Cortex of kidney (tissue), 1 donor: ENCODE measurements at places on chromosomes 13 and 19.

- no peak for DNase-seq
Observed at GRCh38 chr19:35755550-35756376, 1.1 kb downstream of the HSPB6 start.

GRCh38 chr19:18487576-18488402 lies 34.1 kb downstream of the ELL start:
- no peak for DNase-seq

DNA sequence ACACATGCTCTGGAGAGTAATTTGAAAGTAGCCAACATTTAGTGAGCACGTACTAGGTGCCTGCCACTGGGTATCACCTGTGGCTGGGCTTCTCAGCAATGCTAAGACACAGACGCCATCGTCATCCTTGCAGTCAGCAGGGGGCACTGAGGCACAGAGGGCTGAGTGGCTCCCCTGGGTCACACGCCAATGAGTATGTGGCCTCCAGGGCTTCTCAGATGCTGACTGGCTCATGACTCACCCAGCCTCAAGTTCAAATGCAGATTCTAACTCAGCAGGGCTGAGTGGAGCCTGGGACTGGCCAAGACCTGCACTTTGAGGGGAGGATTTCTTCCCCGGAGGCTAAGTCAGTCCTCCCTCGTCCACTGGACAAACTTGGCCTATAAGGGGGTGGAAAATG lies 115.1 kb upstream of the CACNA1A start:
- DNase-seq = no peak

DNA sequence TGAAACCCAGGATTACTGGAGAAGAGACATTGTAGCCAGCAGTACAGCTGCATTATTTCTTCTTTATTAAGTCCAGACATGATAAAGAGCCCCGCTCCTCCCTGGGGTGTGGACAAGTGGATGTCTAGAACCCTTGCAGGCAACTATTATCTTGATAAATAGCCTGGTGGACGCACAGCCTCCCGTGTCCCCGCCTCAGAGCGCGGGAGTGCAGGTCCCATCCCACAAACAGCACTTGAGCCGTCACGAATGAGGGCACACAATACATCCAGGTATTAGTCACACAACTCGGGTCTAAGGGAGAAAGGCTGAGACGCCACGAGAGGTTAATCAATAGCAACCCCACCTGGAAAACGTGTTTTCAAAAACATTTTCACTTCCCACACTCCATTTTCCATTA lies 213.2 kb upstream of the SOX1 start:
- DNase-seq = no peak

- no peak for DNase-seq
Observed at GRCh38 chr19:41030651-41031050, 39.6 kb downstream of the CYP2B6 start.

GRCh38 chr19:15583346-15583745 lies 31.7 kb upstream of the CYP4F8 start:
- no peak for DNase-seq

GRCh38 chr13:113033054-113033850 lies 64.2 kb downstream of the MCF2L start:
- no peak for DNase-seq

DNA sequence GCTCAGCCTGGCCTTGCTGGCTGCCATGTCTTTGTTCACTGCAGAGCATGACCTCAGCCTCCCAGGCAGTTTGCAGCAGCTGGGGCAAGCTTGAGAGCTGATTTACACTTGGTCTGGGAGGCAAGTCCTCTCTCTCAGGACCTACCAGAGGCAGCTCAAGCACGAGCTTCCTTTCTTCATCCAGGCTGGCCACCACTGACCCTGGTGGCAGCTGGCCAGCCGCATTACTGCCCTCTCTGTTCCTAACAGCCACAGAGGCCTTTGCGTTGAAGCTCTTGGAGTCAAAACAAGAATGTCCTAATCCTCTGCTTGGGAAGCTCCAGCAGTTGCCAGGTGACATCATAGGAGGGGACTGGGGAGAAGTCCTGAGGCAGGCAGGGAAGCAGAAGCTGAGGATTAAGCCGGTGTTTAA lies 85.7 kb downstream of the NUFIP1 start:
- DNase-seq = no peak

DNA sequence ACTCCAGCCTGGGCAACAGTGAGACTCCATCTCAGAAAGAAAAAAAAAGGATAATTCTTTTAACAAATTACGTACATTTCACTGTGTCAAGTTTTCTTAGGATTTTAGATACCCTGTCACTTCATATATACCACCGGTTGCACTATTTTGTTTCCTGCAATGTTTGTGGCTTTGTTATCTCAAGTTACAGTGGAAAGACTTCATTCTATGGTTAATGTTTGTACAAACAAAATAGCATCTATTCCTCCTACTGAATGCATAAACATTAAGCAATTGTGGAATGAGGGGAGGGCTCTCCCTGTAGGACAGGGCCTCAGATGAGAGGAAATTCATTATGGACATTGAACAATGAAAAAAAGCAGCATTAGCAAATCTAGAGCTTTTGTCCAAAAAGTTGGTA lies 120.1 kb downstream of the DNAJC3 start:
- DNase-seq = no peak

- no peak for DNase-seq
Observed at GRCh38 chr13:27004326-27004725, 167.3 kb downstream of the USP12 start.

DNA sequence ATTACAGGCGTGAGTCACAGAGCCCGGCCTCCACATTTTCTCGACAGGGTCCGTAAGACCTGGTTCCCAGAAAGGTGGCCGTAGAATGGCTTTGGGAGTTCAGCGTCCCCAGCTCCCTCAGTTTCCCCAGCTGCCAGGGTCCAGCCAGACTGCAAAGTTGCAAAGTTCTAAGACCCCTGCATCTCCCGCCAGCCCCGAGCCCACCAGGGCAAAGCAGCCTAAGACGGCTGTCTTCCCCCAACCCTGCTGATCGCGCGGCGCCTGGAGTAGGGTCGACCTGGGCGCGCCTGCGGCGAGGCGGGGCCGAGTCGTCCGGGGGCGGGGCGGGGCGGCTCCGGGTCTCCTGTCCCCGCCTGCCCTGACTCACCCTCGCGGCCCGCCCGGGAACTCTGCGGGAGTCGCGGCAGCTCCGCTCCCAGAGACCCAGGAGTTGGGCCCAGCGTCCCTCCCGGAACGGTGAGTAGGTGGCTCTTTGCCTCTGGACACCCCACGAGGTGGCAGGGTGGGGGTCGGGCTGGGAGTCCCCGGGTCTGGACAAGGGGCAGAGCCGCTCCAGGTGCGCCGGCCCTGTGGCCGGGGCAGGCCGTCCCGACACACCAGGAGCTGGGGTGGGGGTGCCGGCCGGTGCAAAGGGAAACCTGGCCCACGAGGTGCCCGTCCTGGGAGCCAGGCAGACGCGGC lies at the start of gene LRRC8E:
Gene LRRC8E, plus strand, starts transcription at position 366 of the 681 bp plus-strand sequence. CDS start 7,094 bp downstream, outside the sequence.
- DNase-seq = no peak

DNA sequence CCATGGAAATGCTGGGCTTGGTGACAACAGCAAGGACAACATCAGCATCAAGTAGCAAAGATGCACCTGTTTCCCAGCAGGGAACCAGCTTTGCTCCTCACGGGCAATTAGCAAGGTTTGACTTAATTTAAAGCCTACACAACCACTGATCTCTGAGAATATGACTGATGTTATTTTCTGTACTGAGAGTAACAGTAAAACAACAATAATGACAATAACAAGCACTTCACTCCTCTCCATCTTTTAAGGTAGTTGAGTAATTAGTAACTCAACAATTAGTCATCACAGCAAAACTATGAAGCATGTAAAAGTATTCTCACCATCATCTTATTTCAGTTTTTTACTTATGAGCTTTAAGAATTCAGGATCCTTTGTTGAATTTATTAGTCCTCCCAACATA lies 37.3 kb downstream of the ENOX1 start:
- no peak for DNase-seq

- DNase-seq = no peak
Observed at GRCh38 chr13:31208559-31209122, 8.9 kb downstream of the B3GLCT start.

DNA sequence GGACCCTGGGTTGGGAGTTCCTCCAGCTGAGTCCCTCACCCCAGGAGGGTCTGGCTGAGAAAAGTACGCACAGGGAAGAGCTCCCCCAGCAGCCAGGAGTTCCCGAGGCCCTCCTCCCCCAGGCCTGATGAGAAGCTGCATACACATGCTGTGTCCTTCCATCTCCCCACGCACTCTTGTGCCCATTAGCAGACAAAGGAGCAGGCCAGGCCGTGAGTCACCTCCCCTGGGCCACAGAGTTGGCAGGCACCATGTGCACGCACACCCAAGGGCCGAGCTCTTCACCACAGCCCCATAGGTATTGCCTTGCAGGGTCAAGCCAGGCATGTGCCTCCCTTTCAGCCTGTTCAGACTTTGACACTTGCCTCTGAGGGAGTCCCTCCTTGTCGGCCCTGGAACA lies 17.5 kb downstream of the MAU2 start:
- no peak for DNase-seq

GRCh38 chr19:46744005-46744691 lies 1.7 kb upstream of the FKRP start:
- no peak for DNase-seq

GRCh38 chr19:55193481-55193880 lies 13.4 kb upstream of the SYT5 start:
- DNase-seq = no peak

GRCh38 chr13:27130979-27131623 lies 40.5 kb downstream of the USP12 start:
- DNase-seq = no peak

DNA sequence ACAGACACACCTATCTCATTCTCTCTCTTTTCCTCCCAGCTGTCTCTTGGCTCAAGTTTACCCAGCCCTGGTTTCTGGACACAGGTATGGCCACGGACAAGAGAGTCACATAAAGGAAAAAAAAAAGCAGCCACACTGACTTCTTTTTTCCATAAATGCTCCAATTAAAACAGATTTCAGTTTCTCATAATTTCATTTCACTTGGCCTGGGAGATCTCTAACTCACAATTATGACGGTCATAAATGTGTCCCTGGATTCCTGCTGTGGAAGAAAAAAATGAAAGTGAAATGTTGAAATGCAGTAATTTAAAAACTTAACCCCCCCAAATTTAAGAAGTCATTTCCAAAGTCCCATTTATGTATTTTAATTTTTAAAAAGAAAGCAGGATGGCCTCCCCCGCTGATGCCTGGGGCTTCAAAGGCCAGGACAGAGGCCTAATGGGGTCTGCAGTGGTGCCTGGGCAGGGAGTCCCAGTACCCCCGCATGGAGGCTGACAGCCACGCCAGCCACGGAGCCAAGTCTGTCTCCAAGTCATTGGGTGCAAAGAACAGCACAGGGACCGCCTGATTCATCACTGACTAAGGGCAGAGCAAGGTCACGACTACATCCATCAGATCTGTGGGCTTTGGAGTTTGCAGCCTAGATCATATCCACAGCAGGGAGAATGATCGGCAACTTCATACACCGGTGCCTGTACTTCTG lies 79.7 kb downstream of the TSHZ3 start:
- no peak for DNase-seq

- DNase-seq = no peak
Observed at GRCh38 chr13:107374038-107374437, 806.1 kb upstream of the ARGLU1 start.

- DNase-seq = no peak
Observed at GRCh38 chr13:98549006-98549727, 27.7 kb downstream of the STK24 start.

DNA sequence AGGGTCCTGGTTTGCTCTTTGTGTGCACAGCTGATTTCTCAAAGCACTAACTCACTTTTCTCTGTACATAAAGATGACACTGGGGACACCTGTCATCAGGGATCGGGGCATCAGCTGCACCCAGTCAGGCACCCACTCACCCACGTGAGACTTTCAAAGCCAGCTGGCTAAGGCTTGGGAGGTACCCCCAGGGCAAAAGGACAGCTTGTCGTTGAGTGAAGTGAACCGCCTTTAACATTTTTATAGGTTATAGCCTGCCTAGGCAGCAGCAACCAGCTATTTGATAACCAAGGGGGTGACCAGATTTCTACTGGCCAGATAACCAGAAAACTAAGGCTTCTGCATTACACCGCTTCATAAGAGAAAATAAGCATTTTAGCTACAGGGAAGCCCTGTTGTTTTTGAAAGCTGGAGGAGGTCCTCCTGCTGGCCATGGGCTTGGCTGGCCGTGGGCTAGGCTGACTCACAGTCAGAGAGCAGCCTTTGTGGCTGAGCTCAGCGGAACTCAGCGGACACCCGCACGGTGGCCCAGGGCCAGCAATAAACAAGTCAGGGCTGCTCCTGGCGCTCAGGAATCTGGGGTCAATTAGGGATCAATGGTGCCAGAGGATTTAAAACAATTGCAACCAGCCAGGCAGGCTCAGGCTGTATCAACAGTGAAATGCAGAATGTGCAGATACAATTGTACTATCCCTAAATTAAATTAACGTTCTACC lies 57.1 kb downstream of the ALOX5AP start:
- DNase-seq = no peak

DNA sequence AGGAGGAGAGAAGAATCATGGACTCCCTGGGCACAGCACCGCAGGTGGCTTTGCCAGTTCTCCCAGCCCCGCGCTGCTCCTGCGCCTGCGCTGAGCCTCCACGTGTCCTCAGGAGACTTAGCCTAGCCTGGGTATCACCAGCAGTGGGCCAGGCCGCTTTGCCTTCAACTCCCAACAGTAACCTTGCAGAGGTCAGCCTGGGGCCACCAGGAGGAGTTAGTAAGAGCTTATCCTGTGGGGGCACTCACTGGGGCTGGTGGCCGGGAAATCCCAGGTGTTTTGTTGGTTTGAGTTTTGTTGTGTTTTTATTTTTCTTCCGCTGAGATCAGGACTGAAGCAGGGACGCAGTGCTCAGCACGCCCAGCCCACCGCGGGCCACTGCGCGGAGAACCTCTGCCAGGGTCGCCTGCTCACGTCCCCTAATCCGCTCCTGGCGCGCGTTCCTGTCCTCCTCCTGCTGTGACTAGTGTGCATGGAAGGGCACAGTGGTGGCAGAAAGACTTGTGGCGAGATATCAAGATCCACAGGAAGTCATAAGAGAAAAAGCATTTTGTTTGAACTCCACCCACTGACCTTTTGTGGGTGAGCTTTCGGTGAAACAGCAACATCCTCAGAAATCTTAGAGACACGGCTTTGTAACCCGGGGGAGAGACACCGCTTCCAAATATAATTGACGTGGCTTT lies 207.4 kb upstream of the RFC3 start:
- DNase-seq = no peak

- no peak for DNase-seq
Observed at GRCh38 chr19:41941410-41942202, 13.4 kb upstream of the ERFL start.

DNA sequence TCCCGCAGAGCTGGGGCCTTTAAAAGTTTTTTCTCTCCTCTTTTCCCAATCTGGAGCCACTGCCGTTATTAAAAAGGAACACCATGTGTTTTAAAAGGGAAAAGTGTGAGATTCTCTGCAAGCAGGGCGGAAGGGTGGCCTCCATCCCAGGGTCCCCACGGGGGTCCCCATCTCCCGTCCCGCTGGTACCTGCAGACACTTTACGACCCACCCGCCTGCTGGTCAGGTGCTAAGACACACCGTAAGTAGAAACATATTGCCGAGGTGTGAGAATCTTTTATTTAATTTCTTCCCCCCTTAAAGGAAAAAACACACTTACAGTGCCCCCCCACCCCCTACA lies 1.8 kb downstream of the CRLF1 start:
- DNase-seq = no peak

DNA sequence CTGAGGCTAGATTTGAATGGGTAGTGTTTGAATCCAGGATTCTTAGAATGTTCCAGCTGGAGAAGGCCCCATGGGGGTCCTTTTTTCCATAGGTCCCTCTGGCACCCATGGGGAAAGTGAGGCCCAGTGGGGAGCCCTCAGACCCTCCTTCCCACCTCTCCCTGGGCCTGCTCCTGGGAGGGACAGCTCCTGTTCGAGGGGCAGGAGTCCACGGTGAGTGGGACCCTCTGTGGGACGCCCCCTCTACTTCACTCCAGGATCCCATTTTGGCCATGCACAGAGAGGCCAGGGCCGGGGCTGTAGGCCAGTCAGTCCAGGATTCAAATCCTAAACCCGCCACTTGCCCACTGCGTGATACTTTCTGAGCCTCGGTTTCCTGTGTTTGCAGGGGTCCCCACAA lies 7.6 kb downstream of the MEF2B start:
- DNase-seq = no peak
